Fibroblast of skin of left biceps (primary cell): ENCODE measurements at places on chromosomes 1 and 21.

DNA sequence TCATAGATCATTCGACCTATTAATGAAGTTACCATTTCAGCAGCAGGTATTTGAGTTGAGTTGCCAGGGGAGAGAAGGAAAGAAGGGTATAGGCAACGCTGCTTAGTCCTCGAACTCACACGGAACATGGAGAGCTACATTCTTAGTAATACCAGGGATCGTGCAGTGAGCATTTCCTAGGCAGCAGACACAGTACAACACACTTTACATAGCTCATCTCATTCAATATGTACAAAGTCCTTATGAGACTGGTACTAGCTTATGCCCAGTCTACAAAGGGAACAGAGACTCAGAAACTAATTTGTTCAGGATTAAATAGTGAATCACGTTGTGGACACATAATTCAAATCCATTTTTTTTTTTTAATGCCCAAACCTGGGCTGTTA, 25.6 kb downstream of the IRF2BP2 start:
- DNase-seq, result no peak

- no peak for DNase-seq
These were observed 44.7 kb downstream of the ETS2 start for GRCh38 chr21:38850277-38850951.

DNA sequence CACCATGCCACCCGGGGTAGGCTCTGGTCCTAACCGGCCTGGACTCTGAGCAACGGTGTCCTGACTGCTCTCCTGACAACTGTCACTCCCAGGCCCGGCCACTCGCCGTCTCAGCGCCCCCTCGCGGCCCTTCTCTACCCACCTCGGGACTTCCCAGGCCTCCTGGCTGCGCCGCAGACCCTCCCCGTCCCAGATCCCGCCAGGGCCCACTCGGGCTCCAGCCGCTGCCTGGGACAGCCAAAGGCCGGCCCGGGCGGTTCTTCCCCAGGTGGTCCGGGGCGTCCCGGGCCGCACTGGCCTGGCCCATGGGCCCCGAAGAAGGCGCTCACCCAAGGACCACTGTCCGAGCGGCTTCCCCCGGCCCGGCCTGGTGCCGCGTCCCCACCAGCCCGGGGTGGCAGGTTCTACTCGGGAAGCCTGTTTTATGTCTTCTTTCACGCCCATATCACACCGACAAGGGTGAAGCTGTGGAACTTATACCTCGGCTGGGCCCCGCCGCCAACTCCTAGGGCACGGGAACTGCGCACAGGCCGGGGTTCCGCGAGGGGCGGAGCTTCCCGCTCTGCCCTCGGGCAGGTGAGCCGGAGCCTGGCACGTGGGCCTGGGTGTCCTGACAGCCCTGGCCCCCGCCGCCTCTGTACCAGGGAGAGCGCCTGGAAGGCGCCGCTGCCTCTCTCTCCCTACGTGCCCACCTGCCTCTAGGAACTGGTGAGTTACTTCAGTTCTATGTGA, 138.3 kb downstream of the TTLL7 start:
- no peak for DNase-seq

DNA sequence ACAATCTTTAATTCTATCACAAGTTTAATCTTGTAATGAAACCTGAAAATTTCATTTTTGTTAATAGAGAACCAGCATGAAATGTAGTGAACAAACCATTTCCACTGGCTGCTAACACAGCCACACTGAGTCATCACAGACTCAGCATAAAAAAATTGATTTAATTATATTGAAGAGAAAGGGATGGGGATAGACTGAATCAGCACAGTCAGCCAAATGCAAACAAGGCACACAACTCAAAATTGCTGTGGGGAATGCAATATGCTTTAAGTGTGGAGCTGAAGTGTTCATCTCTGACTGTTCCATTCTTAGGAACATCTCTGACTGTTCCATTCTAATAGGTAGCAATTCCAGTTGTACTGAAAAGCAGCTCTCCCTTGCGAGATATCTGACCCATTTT, 299.8 kb downstream of the MRPL39 start:
- DNase-seq, result peak; percentile 53

DNA sequence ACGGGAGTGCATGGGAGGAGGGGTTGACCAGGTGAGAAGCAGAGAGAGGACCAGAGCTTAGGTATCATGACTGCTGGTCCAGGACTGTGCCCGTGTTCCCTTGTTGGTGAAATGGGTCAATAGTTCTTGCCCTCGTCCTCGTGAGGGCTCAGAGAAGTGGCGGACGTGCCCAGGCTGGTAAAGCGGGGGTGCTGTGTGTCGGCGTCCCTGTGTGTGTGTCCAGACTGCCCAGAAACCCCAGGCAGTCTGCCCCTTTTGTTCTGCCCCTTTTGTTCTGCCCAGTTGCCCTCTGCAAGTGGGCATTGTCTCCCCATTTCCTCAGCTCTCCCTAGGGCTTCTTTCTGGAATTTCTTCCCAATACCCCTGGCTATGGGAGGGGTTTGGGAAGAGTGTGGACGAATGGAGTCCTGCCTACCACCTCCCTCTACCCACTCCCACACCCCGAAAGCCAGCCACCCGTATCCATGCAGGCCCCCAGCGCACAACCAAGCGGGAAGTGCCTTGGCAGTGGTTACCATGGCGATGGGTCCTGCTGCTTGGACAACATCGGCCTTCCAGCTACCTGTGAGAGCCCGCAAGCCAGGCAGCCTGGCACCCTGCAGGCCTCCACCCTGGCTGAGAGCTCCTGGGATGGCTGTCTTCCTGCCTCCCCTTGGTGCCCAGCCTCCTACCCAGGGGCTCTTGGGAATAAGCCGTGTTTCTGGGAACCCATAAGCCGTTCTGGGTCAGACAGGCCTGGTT, 34.7 kb downstream of the ACOT11 start:
- DNase-seq, result no peak

GRCh38 chr1:30687886-30688285, 35.5 kb downstream of the MATN1 start:
- no peak for DNase-seq
